ENCODE measurements at places on chromosomes 12 and 14. TPM values are rescaled to one million over a fixed set of nuclear protein-coding genes. Genes with fewer than 3 reads are reported as not detected.

IGF1 gene
- 0.22 TPM for total RNA-seq

NEUROD4 gene
- not detected for total RNA-seq

FOXN4 gene
- total RNA-seq = not detected

KRT77 gene
- total RNA-seq = not detected

SMARCC2 gene
- 50.1 TPM for total RNA-seq

HCAR3 gene
- 0.14 TPM for total RNA-seq

EML1 gene
- 64.9 TPM for total RNA-seq

SLC10A1 gene
- not detected for total RNA-seq

LGMN gene
- 78.8 TPM for total RNA-seq

TSPAN31 gene
- 34.6 TPM for total RNA-seq

PLEKHD1 gene
- total RNA-seq = not detected

PRIMA1 gene
- not detected for total RNA-seq

GNS gene
- 117 TPM for total RNA-seq

ISCU gene
- 72.4 TPM for total RNA-seq

GUCY2C gene
- total RNA-seq = not detected

ARHGEF40 gene
- 17.5 TPM for total RNA-seq

KRT85 gene
- not detected for total RNA-seq

DIP2B gene
- total RNA-seq = 35.9 TPM
